ENCODE measurements at places on chromosomes 5 and 9.

- DNase-seq, result no peak
Measured at GRCh38 chr5:143527808-143528207, 124.3 kb upstream of the NR3C1 start.

DNA sequence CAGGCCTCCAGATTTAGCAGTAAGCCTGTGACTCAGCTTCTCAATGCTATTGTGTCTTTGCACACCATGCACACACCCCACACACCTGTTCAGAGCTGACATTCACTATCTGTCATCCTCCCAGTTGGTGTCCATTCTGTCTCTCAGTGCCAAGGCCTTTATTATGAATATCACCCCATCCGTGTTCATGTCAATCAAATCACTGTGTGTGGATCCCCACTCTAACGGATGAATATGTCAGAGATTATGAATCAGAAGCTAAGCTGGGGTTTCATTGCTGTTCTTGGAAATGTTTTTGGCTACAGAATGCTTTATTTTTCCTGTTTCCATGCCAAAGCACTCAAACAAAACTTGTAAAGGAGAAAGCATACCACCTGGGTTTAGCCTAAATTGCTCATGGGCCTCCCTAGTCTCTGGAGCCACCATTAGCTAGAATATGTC is 9.4 kb upstream of the MAMDC2 start:
- no peak for DNase-seq

- peak; percentile 38 for DNase-seq
Measured at GRCh38 chr5:66814146-66814991, 218.2 kb downstream of the MAST4 start.

- DNase-seq, result no peak
Measured at GRCh38 chr9:129383019-129383560, 205.0 kb upstream of the IER5L start.

- no peak for DNase-seq
Measured at GRCh38 chr9:87333802-87334201, 163.9 kb upstream of the DAPK1 start.

GRCh38 chr9:104276709-104277245 is 182.7 kb downstream of the SMC2 start:
- no peak for DNase-seq

- no peak for DNase-seq
Measured at GRCh38 chr9:135978642-135979546, 17.7 kb upstream of the UBAC1 start.

- no peak for DNase-seq
Measured at GRCh38 chr5:89087128-89087527, 204.1 kb upstream of the MEF2C start.

DNA sequence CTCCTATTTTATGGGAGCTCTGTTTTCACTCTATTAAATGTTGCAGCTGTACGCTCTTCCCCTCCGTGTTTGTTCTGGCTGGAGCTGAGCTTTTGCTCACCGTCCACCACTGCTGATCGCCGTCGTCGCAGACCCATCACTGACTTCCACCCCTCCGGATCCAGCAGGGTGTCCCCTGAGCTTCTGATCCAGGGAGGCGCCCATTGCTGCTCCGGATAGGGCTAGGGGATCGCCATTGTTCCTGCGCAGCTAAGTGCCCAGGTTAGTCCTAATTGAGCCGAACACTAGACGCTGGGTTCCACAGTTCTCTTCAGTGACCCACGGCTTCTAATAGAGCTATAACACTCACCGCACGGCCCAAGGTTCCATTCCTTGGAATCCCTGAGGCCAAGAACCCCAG is 96.2 kb upstream of the PRDM9 start:
- no peak for DNase-seq

GRCh38 chr5:96282020-96282419 is 151.0 kb downstream of the PCSK1 start:
- no peak for DNase-seq

- DNase-seq, result no peak
Measured at GRCh38 chr5:145777445-145778063, 57.6 kb downstream of the PRELID2 start.
